LHCN-M2 (cell line): ENCODE measurements at places on chromosomes 5 and 9.
A peak's percentile ranks its signal among the peaks of the same experiment; 100 is the strongest.

DNA sequence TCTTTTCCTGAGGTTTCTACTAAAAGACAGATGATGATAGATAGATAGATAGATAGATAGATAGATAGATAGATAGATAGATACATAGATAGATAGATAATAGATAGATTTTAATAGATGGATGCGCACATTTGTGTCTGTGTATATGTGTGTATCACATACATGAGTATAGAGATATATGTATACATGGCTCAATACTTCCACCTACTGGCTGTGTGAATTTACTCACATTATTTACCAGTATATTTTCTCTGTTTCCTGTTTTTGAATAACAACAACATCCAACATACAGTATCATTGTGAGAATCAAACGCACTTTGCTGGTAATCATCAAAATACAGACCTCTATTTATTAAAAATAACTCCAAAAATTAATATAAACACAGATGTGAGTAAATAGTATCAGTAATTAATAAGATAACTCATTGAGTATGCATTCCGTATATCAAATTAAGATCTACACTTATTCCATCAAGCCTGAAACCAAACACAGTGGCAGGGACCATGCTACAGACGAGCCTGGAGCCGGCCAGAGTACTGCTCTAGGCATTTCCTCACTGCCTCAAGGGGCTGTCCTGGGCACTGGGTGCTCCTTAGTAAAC is 338.0 kb downstream of the SEMA5A start:
- peak; percentile 57 for DNase-seq

GRCh38 chr5:170809551-170809950 is 26.0 kb downstream of the GABRP start:
- DNase-seq = peak; percentile 5

DNA sequence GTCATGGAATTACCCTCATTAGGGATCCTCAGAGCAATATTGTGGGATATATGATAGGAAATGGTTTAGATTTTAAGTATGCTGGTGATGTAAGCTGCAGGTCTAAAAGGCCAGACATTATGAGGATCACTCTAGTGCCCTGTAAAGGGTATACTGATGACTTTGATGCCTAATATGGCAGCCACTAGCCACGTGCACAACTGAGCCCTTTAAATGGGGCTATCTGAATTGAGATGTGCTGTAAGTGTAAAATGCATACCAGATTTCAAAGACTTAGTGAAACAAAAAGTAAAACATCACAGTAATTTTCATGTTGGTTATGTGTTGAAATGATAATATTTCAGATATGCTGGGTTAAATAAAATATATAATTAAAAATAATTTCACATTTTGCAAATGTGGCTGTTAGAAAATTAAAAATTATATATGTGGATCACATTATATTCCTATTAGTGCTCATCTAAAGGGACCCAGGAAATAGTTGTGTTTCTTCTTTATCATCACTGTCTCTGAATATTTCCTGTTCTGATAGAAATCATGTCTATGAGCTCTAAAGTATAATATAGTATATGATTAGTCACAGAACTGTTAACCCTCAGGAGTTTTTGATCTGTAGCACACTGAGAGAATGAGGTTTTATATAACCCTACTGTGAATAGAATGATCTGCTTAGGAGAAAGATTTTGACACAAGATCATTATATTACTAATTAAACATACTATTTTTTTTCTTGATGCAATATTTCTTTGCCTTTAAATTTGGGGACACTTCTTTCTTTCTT is 50.1 kb downstream of the OSTF1 start:
- DNase-seq = no peak

- no peak for DNase-seq
These were observed 44.4 kb downstream of the FEM1C start for GRCh38 chr5:115500225-115500624.

DNA sequence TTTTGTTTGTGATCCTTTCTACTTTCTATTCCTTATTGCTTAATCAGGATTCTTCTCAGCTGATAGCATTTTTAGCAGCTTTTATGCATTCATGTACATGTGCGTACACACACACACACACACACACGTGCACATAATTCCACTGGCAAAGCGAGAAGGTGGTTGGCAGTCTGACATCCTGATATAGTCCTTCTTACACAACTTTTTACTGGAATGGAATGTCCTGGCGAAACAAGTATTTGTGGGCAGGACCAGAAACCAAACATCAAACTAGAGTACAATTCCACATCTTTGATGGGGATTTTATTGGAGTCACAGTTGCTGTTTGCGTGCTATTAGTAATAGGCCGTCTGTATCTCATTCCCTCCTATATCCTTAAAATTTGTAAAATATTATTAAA is 356.5 kb downstream of the CCDC171 start:
- peak; percentile 94 for DNase-seq

- no peak for DNase-seq
These were observed 157.2 kb upstream of the ATP10B start for GRCh38 chr5:161009194-161009593.

- no peak for DNase-seq
These were observed 77.9 kb downstream of the CDH18 start for GRCh38 chr5:19910136-19910535.

- DNase-seq = no peak
These were observed 8.0 kb downstream of the CCNG1 start for GRCh38 chr5:163445345-163445744.

- DNase-seq = no peak
These were observed 293.1 kb upstream of the CDH6 start for GRCh38 chr5:30900367-30900766.

- no peak for DNase-seq
These were observed 6.9 kb downstream of the OLFML2A start for GRCh38 chr9:124783830-124784229.

DNA sequence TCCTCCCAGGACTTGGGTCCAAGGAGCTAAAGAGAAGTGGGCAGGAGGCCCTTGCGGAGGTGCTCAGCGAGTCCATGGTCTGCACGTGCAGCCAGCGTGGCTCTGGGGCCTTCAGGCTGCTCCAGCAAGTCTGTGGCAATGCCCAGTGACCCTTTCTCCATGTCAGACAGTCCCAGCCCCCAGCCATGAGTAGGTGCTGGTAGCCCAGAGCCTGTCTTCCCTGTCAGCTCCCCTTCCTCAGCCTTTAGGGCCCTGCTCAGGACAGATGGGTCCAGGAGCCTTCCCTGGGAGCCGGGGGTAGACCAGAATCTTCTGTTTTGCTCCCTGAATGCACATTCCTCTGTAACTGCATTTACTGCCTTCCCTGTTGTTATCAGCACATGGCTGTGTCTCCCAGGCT is 147.2 kb upstream of the IRX2 start:
- no peak for DNase-seq

DNA sequence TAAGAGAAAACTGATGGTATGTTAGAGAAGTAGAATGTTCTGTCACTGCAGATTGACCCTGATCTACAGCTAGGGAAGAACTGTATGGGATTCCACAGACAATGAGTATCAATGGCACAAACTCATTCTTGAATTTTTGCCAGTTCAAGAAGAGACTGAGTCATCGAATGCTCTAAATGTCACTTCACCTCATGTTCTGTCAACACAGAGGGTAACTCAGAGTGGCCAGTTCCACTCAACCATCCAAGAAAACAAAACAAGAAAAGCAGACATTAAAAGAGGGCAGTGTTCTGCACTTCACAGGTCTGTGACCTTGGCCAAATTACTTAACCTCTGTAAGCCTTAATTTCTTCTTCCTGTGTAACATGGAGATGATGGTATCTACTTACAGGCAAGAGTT is 132.2 kb upstream of the HMHB1 start:
- DNase-seq = peak; percentile 70

GRCh38 chr5:150509992-150510391 is 2.1 kb downstream of the NDST1 start:
- DNase-seq = no peak

DNA sequence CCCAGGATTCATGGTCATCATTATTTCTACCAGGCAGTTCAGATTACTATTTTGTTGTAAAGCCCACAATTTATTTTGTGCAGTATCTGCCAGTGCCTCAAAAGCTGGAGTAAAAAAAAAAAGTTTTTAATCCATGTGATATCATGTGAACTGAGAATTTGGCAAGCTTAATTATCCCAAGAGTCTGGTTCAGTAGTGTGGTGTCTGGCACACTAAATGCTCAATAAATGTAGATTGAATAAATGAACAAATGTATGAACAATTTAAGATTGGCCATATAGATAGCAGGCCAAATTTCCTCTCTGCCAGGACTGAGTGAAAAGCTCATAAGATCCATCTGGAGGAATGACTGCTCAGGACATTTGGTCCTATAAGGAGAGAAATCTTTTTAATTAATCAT is 533.0 kb downstream of the TLE1 start:
- DNase-seq = no peak

DNA sequence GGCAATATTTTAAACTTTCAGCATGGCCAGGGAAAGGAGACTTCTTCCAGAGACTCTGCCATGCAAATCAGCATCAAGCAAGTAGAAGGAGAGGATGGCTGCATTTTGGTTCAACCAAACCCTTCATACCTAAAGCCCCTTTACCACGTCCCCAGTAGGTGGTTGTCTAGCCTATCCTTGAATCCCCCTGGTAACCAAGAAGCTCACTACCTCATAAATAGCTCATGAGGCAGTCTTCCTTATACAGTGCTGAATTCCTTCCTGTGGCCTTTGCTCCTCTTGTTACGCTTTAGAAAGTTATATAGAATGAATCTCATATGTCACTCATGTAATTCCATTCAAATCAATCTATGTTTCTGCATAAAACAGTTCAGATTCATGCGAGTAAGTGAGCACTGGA is 289.5 kb upstream of the SLC30A5 start:
- no peak for DNase-seq

DNA sequence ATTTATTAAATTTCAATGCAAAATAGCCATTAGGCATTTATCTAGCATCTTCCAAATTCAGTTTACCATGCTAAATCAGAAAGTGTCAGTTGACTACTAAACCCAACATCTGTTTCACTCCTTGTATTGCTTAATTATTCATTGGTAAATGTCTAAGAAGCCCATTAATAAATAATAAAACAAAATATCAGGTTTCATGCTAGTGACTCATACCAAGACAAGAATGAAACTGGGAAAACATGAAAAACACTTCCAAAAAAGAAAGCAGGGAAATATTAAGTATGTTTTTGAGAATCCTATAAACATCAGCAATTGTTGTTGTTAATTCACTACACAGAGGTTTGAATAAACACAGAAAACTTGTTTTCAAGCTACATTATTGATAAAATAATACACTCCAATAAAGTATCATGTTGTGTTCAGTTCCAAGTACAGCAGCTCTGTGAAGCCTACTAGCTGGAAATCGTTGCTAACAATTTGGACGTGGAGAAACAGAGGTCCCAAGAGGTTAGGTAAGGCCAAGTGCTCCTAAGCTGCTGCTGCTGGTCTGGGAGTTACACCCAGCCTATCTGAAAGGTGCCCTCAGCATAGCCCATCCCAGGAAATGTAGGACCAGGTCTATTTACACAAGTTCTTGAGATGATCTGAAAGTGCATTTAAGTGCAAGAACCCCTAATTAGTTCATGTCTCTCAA is 78.8 kb downstream of the GNAQ start:
- peak; percentile 54 for DNase-seq

- no peak for DNase-seq
These were observed 87.0 kb downstream of the ANGPTL2 start for GRCh38 chr9:127035423-127035822.

GRCh38 chr9:32490601-32491000 is 35.4 kb downstream of the RIGI start:
- no peak for DNase-seq

DNA sequence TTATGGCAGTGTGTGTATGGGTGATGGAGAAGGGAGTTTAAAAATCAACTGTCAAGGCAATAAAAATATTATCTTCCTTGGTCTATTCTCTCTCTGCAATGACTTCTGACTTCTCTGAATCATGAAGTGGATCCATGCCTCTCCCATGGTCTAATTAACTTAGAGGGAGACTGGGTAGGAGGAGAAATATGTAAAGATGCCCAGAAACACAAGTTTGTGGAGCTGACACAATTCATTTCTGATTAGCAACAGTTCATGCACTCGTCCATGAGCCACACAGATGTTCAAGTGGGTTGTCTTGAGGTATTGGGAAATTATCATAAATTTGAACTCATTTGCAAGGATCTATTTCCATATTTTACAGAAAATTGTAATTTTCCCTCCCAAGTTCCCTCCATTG is 38.1 kb downstream of the INSYN2B start:
- no peak for DNase-seq

- DNase-seq = peak; percentile 97
These were observed 2.7 kb downstream of the NXNL2 start for GRCh38 chr9:88537761-88538091.

GRCh38 chr5:158837908-158838307 is 261.8 kb downstream of the EBF1 start:
- peak; percentile 17 for DNase-seq

DNA sequence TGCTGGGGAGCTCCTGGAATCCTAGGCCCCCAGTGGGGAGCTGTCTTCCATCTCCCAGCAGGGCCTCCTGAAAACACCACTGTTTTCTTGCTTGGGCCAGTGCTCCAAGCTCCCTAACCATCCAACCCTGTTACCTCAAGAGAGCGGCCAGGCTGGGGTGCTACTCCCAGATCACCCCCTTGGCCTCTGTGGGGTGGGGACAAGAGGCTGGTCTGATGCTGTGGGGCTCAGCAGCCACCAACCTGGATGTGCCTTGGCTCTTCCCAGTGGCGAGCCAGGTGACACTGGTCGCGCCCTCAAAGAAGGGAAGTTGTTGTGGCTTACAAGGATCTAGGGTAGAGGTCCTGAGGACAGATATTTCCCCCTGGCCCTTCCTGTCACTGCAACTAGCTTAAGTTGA is 49.0 kb downstream of the SECISBP2 start:
- no peak for DNase-seq

DNA sequence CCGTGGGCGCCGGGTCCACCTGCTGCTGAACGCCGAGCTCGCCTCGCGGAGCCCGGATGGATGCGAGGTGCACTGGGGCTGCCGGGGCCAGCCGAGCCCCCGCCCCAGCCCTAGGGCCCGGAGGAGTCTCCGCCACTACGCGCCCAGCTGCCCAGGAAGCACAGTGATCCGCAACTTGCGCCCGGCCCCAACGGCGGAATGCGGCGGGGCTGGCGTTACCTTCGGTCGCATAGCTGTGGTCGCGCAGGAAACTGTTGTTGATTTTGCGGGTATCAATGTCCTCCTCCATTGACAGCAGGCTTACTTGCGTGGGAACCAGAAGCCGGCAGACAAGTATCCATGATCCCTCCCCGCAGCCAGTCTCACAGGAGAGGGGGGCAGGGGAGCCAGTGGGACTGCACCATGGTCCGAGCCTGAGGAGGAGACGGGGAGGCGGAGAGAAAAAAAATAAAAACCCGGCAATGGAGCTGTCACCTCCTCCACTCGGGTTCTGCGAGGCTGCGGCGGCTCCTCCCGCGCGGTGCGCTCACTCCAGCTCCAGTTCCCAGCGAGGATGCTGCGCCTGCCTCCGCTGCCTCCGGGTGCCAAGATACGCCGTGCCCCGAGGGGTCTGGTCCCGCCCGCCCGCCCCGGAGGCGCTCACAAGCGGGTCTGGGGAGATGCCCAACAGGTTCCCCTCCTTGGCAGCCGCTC is 628 bp downstream of the PPP2R2B start:
- DNase-seq = peak; percentile 5

GRCh38 chr5:175141421-175141820 is 302.6 kb downstream of the DRD1 start:
- DNase-seq = no peak

GRCh38 chr5:36576721-36577120 is 29.7 kb upstream of the SLC1A3 start:
- DNase-seq = peak; percentile 58
